AG10803 (cell line): ENCODE measurements at places on chromosomes 3 and 15.

GRCh38 chr3:157123621-157124020 is 36.3 kb downstream of the CCNL1 start:
- no peak for DNase-seq

GRCh38 chr15:50881121-50882048 is 27.1 kb upstream of the AP4E1 start:
- DNase-seq: peak; percentile 25

- DNase-seq: no peak
Measured at GRCh38 chr3:188267790-188268335, 113.9 kb downstream of the LPP start.

GRCh38 chr15:77482570-77482969 is 61.9 kb downstream of the HMG20A start:
- peak; percentile 86 for DNase-seq

- DNase-seq: no peak
Measured at GRCh38 chr3:1943395-1944118, 155.1 kb upstream of the CNTN4 start.

DNA sequence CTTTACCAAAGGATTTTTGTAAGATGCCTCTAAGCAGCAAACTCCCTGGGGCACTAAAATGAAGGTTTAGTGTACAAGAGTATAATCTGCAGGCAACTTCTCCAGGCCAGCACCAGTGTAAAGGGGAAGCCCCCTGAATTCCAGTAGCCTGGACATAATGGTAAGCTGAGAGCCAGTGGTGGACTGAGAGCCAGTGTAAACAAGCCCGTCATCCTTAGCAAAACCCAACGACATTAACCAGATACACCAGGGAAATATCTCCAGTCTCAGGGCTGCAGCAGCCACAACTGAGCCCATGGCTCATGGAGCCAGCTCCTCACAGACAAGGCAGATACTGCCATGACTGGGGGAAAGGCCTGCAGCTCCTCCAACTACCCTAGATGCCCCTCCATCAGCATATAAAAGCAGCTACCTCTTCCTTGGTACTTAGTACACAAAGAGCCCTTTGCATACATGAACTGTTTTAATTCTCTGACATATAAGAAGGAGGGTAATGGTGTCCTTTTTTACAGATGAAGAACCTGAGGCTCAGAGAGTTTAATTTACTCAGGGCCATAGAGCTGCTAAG is 21.7 kb downstream of the PARP16 start:
- DNase-seq: no peak

- peak; percentile 79 for DNase-seq
Measured at GRCh38 chr3:186417791-186418190, 55.8 kb upstream of the DGKG start.

DNA sequence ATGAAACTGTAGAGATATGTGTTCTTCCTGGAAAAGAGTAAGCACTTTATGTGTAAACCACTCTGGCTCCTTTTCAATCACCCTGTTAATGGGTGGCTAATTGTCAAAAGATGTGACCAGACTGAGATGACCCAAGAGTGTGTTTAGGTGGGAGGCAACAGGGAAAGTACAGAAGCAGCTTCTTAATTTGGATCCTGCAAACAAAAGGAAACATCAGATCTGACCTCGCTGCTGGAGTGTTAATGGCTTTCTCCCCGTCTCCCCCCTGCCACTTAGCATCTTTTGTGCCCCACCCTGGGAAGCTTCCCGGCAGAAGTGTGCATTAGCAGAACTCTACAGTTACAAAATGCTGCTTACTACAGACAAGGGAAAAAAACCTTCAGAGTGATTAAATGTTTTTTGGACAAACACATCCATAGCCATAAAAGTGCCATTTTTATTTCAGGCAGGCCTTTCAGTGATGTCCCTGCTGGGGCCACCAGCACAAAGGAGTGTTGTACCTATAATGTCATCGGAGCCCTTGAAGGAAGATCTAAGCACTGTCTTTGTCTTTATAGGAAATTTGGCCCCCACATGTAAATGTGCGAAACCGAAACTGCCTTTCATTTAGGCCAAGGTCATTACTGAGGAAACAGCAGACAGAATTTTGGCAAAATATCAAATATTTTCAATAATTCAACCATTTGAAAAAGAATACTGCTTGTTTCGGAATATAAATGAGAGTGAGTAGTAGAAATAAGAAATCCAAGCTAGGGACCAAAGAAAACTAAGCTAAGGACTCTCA is 311.0 kb downstream of the WDR72 start:
- no peak for DNase-seq

DNA sequence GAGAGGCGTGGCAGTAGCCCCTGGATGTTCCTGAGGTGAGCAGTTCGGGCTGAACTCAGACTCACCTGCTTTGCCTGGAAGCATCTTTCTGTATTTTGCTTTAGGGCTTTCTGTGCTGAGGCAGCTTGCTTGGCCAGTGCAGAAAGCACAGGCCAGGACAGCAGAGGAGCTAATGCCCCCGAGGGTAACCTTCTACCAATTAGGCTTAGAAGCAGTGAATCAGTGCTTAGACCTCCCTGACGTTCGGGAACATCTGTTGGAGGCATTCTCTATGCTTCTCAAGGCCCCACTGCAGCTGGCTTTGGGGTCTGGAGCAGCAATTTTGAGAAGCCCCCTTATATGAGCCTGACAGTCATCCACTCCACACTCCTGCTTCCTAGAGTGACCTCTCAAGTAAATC is 350.7 kb upstream of the PROK2 start:
- no peak for DNase-seq

DNA sequence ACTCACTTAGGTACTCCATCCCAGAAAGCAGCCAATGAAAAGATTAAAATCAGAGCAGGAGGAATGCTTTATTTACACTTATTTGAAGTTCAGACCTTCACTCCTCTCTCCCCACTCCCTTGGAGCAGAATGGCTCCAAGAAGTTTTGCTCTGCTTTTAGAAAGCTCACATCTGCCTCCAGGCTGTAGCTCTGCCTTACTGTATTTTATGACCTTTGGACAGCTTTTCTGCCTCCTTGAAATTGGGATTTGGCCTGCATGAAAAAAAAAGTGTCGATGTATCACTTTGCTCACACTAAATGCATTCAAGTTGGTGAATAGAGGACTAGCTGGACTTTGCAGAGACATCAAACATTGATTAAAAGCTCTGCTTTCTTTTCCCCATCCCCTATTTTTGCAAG is 95.3 kb downstream of the SLC9A9 start:
- no peak for DNase-seq

DNA sequence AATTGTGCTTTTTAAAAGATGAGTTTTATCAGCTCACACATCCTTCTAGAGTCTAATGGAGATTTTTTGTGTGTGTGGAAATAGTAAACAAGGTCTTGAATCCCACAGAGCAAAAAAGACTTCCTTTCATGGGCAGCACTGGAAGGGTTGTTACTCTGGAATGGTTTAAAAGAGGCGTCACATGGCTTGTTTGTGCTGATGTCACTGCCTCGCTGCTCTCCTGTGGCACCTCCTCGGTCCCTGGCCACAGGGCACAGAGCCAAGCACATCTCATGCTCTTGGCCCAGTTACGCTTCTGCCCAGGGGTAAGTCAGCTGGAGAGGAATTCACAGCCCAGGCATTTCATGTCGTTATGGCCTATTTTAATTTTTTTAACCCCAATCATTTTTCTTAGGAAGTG is 53.2 kb downstream of the PGPEP1L start:
- DNase-seq: peak; percentile 93

GRCh38 chr3:155441026-155441425 is 147.5 kb upstream of the STRIT1 start:
- no peak for DNase-seq

DNA sequence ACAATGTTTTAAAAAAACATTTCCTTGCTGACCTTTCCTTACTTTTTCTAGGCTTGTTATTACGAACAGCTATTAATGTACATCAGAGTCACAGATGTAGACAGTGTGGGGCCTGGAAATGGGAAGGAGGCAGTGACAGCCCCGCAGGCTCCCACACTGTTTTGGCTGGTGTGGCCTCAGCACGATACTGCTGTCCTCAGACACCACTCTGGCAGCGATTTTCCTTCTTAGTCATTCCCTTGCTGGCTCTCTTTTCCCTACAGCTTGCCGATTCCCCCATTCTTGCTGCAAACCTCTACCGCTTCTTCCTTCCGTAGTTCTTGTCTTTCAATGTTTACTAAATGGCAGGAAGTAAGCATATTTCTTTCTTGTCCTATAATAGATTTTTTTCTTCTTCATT is 113.1 kb downstream of the ABI3BP start:
- DNase-seq: peak; percentile 35

- no peak for DNase-seq
Measured at GRCh38 chr3:195260280-195260905, 10.6 kb downstream of the XXYLT1 start.

GRCh38 chr3:100335434-100335833 is 877 bp downstream of the NIT2 start:
- no peak for DNase-seq

- peak; percentile 30 for DNase-seq
Measured at GRCh38 chr3:16883057-16883722, 1.6 kb upstream of the PLCL2 start.

DNA sequence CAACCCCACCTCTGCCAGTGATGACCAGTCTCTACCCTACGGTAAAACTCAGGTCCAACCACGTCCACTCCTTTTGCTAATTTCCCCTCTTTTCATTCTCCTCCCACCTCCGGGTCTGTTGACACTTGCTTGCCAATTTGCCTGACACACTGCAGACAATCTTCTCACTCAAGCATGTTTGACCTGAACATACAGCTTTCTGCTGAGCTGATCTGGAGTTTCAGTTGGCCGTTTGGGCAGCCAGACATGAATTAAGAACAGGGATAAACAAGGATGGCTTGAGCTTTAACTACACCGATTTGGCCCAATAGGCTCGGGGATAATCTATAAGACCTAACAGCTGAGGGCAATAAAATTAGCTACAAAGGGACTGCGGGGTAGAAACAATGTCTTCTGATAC is 758.6 kb upstream of the CFAP20DC start:
- no peak for DNase-seq

- DNase-seq: no peak
Measured at GRCh38 chr3:56787258-56787775, 14.4 kb downstream of the ARHGEF3 start.

DNA sequence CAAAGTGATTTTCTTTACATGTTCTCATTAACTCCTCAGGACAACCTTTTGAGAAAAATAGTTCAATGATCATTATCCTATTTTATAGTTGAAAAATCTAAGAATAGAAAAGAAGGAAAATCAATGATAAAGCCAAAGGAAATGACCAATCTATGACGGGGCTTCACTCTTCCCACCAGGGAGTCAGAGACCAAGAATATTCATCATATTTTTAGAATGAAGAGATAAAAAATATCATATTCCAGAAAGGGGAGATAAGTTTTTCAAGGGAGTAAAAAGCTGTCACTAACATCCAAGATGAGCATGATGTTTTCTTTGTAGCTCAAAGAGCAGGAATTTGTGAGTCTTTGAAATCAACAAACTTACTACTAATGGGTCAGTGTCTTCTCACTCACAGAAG is 71.5 kb upstream of the LPP start:
- DNase-seq: no peak

DNA sequence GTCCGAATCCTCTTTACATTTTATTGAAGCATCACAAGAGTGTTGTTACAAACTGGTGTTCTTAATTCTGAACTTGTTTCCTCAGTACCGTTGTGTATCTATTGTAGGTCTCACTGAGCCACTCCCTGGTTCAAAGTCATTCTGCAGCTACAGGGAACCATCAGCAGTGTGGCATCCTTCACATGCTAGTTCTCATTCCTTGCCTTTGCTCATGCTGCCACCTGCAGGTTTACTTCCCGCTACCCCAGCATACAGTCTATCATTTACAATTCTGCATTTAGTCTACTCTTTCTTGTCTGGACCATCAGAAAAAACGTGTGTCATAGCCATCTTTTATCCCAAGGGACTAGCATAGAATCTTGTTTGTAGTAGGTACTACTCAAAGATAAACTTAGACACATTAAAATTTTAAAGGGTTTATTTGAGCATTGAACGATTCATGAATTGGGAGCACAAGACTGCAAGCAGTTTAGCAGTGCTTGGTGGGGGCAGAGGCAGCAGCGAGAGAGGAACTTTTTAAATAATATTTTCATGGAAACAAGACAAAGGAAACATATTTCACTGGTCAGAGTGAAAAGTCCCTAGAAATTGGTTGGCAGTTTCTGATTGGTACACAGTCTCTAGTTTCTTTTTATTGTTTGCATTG is 402.1 kb downstream of the CADM2 start:
- no peak for DNase-seq

DNA sequence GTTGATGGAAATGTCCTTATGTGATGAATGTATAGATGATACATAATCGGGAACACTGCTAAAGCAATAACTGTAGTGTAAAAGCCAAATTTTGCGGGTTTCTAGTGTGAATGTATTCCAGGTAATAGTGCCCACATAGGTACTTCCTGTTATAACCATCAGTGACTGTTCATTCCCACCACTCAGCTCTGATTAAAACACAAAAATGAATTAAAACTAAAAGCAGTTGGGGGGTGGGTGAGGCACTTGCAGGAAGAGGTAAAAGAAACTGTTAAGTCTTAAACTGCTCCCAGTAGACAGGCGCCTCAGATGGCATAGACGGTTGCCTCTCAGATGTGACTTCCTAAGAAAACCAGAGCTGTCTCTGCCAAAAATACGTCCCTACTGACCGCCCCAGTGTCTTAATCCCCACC is 893 bp upstream of the MTHFS start:
- DNase-seq: no peak

DNA sequence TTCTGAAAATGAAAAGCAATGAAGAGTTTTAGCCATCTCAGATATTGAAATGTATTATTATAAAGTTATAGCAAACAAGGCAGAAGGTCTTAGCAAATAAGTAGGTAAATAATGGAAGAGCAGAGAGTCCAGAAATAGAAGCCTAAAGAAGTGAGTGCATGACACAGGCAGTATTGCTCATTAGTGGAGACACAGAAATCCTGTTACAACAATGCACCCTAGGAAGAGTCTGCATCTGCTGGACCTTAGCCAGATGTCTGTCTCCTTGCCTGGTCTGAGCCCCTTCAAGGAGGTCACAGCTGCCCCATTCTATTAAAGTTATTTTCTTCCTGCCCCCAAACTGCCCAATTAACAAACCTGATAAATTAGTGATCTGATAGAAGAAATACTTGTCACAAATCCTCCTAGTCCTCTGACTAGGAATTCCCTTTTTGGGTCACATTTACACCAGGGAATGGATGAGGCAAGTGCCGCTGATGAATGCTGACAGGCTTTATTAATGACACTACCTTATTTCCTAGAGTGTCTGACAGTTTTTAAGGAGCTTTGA is 51.9 kb downstream of the HOMER2 start:
- DNase-seq: peak; percentile 13

- DNase-seq: peak; percentile 15
Measured at GRCh38 chr3:16369885-16370284, 104.9 kb downstream of the OXNAD1 start.

GRCh38 chr3:22495241-22495640 is 707.9 kb upstream of the UBE2E2 start:
- DNase-seq: no peak
